NCI-H748 treated with DMSO at 0.1 percent for 48 hours (cell line): ENCODE measurements at places on chromosomes 1 and 21.

DNA sequence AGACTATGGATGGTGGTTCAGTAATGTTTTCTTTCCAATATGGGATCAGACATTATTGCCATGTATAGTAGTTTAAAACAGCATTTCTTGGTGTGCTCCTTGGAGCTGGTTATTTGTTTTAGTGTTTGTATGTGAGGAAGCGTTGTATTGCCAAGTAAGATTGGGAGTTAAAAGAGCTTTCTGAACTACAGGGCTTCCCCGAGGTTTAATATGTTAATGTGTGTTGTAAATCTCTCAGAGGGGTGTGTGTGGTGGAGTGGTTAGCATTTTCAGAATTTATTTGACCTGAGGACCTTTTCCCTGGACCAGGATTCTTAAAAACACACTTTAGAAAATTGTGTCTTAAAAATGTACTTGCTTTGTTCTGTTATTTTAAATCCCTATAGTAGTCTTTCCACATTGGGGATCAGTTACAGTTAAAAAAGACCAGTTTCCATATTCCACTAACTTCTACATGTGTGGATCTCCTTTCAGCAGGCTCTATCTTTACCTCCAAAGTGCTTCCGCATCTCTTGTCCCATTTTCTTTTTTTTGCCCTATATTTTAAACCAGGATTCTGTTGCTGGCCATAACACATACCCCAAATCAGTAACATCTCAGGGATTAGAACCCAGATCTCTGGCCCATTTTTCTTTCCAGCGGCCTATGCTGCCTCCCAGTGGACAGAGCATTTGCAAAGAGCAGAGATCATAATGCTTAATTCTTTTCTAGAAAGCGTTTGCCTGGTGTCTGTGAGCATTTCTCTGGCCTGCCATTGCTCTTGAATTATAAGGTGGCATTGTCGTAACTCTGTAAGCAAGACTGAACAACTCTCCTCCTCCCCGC is 58.6 kb downstream of the PBX1 start:
- DNase-seq, result peak; percentile 64

DNA sequence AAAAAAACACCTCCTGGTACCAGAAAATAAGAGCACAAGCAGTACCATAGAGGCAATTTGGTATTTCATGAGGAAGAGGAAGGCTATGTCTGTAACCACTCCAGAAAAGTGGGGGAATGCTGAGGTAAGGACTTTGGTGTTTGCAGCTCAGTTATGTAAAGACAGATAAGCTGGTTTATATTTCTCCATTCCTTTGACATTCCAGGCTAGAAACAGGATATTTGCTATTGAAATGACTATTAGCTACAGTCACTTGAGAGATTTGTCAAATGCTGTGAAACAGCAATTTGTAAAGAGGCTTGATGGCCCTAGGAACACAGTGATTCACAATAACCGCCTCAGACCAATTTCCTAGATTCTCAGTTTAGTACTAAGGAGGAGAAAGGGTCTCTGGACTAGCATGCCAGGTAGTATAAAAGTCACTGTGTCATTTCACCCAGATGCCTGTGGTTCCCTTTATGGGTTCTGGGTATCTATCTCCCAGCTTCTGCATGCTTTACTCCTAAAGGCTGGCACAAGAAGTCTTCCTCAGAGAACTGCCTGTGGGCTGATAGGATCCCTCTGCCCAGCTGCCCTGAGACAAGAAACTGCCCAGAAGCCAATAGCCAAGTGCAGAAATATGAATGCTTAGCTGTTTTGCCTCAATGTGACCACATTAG is 80.5 kb downstream of the VCAM1 start:
- DNase-seq, result no peak

GRCh38 chr1:57142999-57143398 is 177.2 kb upstream of the C8B start:
- DNase-seq, result no peak

DNA sequence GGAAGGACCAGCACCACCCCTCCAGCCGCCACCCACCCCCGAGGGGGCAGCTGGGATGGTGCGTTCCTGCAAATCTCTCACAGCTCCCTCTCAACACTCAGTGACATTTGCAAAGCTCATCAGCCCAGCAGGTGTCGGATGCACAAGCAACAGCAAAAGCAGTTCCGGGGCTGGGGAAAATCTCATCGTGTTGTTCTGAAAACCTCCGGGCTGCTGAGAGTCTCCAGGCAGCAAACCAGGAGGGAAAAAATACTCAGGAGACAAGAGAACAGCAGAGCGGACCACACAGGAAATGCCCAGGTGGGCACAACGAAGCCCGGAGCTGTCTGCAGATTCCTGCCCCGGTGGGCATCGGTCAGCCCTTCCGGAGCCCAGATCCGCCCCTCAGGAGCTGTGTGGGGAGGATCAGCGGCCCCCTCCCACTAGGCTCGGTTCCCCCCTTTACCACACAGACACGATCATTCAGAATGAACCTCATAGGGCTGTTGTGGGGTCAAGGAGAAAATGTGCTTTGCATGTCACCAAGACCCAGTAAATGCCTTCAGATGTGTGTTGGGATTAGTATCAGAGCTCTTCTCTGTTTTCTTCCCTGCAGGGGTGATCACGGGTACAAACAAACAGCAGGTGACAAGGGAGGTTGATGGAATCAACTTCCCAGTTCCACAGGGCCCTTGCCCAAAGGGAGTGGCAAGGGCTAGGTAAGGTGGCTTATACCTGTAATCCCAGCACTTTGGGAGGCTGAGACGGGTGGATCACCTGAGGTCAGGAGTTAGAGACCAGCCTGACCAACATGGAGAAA is 127.0 kb upstream of the TIAM1 start:
- no peak for DNase-seq

DNA sequence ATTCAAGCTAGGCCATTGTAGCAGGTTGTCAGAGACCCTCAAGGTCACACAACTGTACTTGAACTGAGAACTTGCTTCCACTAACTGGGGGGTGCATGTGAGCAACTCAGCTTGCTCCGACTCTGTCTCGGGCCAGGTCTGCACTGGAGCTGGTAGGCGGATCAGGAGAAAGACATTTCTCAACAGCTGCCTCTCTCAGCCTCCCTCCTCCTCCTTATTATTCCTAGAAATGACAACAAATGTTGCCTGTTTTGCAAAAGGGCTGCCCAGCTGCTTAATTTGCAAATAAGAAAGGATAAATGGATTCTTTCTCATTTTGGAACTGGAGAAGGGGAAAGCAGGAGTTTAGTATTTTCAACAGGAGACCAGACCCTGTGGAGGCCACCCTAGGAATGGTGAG is 140.5 kb downstream of the RHOU start:
- DNase-seq, result no peak

DNA sequence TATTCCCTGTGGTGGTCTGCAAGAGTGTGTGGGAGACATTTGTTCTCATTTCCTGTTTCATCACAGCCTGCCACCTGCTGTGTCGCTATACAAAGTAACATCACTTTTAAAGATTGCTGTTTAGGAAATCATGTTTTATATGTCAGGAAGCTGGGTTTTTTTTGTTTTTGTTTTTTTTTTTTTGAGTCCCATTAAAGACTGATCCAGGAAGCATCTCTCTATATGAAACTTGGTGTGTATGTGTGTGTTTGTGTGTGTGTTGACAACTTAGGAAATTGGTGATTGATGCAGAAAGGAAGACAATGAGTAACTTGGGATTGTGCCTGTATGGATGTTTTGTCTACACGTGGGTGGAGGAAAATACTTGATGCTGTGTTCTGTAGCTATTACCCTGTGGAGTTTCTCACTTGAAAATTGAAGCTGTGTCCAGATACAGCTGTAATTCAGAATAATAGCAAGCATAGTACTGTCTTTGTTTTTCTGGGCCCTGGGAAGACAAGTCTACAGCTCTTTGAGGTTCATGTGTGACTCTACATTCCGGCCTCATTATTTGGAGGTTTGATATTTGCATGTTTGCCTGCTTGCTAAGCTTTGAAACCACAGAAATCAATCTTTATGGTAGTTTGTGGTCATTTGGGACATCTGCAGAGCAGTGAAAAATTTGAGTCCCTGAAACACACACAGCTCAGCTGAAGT is 47.9 kb downstream of the LAMC1 start:
- no peak for DNase-seq

GRCh38 chr21:38955495-38955894 is 149.8 kb downstream of the ETS2 start:
- no peak for DNase-seq

- DNase-seq, result no peak
Measured at GRCh38 chr1:185906186-185906585, 172.0 kb downstream of the HMCN1 start.

GRCh38 chr21:42225042-42225441 is 6.1 kb downstream of the ABCG1 start:
- no peak for DNase-seq

GRCh38 chr21:28308516-28308915 is 684.2 kb downstream of the LTN1 start:
- DNase-seq, result no peak

GRCh38 chr1:165871311-165872067 is 44.1 kb downstream of the UCK2 start:
- no peak for DNase-seq

- DNase-seq, result no peak
Measured at GRCh38 chr1:32539584-32540571, 651 bp downstream of the ZBTB8A start.

- DNase-seq, result no peak
Measured at GRCh38 chr1:221783936-221784335, 42.0 kb upstream of the DUSP10 start.

DNA sequence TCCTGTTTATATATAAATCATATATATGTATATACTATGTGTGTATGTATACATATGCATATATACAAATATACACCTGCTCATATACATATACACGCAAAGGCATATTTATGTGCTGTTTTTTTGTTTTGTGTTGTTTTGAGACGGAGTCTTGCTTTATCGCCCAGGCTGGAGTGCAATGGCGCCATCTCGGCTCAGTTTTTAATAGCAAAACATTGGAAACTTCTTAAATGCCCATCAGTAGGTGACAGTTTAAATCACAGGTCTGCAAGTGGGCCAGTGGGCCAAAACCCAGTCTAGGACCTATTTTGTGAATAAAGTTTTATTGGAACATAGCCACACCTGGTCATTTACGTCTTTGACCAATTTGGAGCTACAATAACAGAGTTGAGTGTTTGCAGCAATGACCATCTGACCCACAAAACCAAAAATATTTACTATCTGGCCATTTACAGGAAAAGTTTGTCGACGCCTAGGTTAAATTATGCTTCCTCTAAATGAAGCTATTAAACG is 132.3 kb downstream of the TOMM20 start:
- no peak for DNase-seq

DNA sequence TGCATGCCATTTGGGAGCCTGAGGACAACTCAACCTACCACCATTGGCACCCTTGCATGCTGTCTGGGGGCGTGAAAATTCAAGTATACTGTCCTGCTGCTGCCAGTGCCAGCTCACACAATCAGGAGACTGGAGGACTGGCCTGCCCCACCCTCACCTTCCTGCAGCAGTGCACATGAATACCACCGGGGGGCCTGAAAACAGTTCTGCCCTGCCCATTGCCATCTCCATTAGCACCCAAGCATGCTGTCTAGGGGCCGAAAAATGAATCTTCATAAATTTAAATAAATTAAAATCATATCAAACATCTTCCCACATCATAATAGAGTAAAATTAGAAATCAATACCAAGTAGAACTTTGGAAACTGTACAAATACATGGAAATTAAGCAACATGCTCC is 322.1 kb upstream of the TMPRSS15 start:
- no peak for DNase-seq

DNA sequence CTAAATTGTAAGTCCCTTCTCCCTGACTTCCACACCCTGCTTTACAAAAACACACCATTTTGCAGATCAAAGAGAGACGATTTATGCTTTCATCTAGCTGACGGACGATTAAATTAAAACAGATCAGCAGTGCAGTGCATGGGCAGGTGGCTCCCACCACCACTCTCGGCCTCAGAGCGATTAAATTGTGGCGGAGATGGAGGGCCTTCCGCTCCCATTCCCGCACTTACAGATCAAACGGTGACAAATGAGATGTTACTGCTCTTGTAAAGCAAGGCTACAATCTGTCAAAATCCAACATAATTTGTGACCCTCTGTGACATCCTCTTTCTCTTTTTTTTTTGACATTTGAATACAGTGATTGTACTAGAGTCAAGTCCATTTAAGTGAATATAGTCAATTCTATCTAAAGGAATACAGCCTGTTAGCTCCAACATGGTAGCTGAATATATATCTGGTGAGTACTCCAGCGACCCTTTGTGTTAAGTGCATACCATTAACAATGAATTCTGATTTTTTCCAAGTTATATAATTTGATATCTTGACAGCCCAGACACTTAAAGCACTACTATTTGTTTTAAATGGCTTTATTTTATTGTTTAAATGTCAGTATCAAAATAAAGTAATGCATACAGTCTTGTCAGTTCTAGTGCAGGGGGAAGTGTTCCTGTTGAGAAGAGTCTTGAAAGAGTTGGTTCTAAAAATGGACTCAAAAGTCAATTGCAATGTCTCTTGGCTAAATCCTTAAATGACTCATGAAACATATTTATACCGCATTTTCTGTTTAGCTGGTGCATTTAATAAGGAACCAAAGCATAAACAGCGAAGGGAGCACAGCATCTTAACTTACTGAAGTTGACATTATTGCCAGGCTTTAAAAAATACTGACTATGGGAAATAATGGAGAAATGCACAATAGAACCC is 109.0 kb downstream of the ESRRG start:
- no peak for DNase-seq

GRCh38 chr1:154342836-154343472 is 17.6 kb downstream of the ATP8B2 start:
- DNase-seq, result no peak

DNA sequence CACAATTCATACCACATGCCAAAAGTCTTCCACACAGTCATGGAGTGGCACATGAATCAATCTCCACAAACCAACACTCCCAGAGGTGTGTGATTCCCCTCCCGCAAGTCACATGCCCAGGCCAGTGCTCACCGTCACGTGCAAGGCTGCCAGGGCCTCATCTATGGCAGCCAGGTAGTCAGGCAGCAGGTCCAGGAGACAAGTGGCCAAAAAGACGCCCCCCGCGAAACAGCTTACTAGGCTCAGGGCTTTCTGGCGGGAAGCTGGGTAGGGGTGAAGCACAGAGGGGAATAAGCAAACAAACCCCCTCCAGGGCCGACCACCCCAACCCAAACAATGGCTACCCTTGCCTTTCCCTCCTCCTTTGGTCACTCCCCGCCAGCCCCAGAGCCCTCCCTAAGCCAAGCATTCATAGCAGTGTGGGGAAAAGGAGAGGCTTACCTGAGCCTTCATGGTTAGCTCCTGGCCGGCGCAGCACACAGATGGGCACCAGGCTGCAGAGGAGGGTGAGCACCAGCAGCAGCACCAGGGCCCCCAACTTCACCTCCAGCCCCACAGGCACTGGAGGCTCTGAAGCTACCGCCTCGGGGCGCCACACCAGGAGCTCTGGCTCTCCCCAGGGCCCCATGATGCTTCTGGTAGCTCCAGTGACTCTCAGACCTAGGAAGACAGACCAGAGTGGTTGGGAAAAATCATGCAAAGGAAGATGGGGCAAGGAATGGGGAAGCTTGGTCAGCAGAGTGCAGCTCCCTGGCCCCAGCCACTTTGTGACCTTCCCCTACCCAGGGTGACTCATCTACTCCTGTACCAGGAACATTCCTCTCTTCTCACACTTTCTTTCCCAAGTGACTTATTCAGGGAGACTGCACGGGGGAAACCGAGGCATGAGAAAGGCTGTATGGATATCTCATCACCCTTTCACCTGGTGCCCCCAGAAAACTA is 978 bp downstream of the SLC39A1 start:
- DNase-seq, result no peak

GRCh38 chr1:2847086-2847985 is 45.8 kb upstream of the TTC34 start:
- no peak for DNase-seq

GRCh38 chr1:233904633-233905415 is at the start of gene SLC35F3:
TSS of gene SLC35F3 (plus strand) at chr1:233904676.
- DNase-seq, result no peak

GRCh38 chr1:19366599-19367536 is 54.7 kb downstream of the SLC66A1 start:
- no peak for DNase-seq

GRCh38 chr1:34612091-34612827 is 142.6 kb upstream of the GJB5 start:
- no peak for DNase-seq
